RPMI7951 (cell line): ENCODE measurements at places on chromosomes 5 and 9.

DNA sequence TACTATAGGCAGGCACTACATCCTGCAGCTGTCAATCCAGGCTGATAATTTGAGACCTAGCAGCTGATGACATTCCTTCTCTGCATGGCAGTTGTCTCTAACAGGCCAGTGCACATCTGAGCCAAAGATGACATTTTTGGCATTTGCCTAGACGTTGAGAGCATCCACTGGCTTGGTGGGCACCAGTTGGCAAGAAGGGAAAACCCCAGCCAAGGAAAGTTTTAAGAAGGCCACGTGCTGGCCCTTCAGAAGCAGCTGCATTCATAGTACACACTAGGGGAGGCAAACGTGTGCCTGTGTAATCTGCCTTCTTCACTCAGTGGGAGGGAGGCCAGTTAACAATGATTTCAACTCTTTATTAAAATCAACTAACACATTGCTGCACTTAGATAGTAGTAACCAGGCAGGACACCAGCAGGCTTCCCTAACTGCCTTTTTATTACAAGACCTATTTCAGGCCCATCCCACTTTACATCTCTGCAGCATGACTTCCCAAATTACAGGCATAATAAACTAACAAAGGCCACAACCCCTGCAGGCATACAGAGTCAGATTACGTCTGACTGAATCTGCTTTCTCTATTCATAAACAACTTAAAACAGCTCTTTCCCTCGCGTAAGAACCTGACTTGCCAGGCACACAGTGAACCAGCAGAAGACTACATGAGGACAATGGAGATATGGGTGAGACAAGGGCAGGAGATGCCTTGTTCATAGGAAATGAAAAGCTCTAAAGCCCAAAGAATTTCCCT, 576.3 kb downstream of the PDE4D start:
- DNase-seq: peak; percentile 78

GRCh38 chr5:159123700-159124099, 24.0 kb upstream of the EBF1 start:
- no peak for DNase-seq

DNA sequence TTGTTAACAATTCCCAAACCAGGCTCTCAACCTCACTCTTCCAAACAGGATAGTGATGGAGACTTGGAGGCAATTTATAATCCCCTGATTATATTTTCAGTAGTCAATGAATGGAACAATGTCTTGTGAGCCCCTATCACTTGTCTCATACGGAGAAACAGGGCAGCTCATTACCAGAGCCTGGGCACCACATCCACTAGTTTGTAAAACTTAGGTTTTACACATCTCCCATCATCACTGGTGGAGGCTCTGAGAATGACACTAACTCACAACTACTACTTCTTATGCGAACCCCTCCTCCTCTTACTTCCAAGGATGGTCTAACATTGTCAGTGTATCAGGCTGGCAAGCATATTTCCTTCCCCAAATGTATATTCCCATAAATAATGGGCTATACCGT, 253.7 kb downstream of the EPB41L4A start:
- no peak for DNase-seq

- no peak for DNase-seq
Measured at GRCh38 chr5:121704291-121704690, 147.4 kb upstream of the FTMT start.

GRCh38 chr9:111271481-111272080, 58.4 kb downstream of the OR2K2 start:
- no peak for DNase-seq

GRCh38 chr5:138711087-138711486, 42.1 kb upstream of the CTNNA1 start:
- no peak for DNase-seq

DNA sequence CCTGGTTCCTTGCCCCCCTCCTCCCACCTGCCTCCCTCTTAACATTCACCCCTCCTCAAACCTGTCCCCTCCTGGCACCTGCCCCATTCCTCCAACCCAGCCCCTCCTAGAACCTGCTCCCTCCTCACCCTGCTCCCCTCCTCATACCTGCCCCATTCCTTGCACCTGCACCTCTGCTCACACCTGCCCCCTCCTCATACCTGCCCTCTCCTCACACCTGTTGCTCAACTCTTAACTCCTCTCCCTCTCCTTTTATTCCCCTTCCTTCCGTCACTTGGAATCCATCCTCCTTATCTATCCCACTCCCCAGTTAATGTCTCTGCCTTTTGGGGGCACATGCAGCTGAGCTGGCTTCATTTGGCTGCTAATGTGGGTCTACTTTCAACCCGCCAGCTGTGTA, 712.1 kb downstream of the MTRR start:
- DNase-seq: no peak

GRCh38 chr5:143056339-143056704, 286.1 kb downstream of the ARHGAP26 start:
- DNase-seq: no peak

DNA sequence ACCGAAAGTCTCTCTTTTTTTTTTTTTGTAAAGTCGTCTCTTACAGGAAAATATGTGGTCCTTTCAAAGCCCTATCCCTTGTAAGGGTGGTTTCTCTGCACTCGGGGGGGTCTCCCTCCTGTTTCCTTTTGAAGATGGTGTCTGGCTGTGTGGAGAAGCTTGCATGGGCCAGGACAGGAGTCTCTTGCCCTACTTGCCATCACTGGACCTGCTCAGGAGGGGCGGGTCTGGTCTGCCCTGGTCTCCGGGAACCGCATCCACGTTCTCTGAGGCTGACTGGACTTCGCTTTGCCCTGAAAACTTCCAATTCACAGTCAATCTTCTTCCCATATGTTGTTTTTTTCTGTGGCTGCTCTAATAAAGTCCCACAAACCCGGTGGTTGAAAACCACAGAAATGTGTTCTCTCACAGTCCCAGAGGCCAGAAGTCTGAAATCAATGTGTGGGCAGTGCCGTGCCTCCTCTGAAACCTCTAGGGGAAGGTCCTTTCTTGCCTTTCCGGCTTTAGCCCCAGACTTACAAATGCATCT, 92.9 kb upstream of the IER5L start:
- peak; percentile 91 for DNase-seq
